Left lung (tissue), 14 donors: ENCODE measurements at places on chromosomes 12 and 14.

DNA sequence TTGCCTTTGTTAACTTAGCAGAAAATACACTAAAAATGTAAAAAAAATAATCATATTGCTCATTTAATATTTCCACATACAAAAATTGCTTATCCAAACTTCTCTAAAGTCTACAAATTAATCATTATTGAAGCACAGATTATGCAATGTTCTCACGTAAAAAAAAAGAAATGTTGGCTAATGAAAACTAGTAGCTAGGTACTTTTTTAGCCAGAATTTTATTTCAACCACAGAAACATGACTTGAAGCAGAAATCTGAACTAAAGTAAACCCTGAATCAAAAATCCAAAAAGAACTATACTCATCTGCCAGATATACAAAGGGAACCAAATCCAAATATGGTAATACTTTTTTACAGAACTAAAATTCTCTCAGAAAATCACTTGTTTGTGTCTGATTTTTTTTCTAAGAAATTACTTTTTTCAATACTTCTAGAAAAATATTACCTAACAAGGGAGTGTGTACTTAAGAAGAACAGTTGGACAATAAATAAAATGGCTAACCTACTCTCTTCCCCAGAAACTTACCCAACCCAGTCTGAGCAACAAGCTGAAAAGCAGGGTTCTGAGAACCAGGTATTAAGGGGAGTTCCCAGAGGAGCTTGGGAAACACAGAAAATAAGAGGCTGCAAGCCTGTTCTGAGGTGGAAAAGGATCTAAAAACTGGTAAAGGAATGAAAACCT lies 78.4 kb upstream of the RAP1B start:
- DNase-seq, result no peak

GRCh38 chr14:37597914-37598746 lies 2.7 kb downstream of the TTC6 start:
- no peak for DNase-seq

GRCh38 chr12:12626471-12626870 lies 14.8 kb downstream of the CREBL2 start:
- DNase-seq, result no peak

DNA sequence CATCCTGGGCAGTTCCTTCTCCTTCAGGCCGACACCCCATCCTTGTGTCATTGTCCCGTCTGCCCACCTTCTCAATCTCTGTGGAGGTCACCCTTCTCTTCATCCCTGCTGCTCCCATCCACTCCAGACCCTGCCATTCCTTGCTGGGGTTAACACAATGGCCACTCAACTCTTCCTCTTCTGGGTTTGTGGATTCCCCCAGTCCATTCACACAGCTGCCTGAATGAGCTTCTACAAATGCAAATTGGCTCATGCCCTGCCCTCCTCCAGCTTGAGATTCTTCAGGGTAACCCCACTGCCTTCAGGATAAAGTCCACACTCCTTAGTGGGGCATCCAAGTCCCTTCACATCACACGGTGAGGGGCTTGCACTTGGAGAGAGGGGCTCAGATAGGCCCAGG lies 17.2 kb upstream of the PRMT8 start:
- DNase-seq, result no peak

DNA sequence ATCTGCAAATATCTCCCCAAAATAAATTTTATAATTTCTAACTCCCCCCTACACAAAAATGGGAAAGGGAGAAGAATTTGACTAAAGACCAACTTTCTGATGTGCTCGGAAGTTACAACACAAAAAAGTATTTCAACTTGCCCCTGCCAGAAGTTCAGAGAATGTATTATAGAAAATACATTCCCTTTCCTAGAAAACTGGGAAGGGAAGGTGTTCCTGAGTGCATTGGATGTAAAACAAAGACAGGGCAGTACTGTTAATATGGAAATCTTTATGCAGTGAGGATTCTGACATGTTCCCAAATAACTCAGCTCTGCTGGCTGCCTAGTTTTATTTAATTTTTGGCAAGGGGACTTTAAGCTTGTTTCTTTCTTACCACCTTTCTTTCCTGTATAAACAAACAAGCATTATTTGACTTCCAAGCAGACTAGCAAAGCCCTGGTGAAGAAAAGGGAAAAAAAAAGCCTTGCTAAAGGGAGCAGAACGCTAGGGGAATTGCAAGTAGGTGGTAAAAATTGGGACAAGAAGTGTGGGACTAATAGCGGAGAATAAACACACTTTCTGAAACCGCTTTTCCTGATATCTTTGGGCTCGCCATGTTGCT lies 124.1 kb downstream of the STXBP6 start:
- DNase-seq, result no peak

- no peak for DNase-seq
Observed at GRCh38 chr12:40215982-40216381, 8.8 kb upstream of the LRRK2 start.
